AG04449 (cell line): ENCODE measurements at places on chromosomes 1 and 21.

DNA sequence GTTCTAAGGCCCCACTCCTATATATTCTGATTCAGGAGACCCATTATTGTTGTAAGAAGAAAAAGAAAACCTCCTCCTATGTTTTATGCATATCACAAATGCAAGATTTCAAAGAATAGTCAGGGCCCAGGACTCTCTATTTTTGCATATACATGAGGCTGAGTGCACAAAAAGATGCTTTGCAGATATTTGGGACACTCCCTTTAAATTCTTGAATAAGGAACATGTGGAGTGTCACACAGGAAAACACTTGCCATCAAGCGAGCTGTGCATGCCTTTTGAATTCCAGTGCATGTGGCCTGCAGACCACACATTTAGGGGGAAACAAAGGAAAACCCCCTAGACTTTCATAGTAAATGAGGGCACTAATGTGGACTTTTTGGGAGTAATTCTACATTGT, 5.6 kb downstream of the MAP3K7CL start:
- DNase-seq: no peak

DNA sequence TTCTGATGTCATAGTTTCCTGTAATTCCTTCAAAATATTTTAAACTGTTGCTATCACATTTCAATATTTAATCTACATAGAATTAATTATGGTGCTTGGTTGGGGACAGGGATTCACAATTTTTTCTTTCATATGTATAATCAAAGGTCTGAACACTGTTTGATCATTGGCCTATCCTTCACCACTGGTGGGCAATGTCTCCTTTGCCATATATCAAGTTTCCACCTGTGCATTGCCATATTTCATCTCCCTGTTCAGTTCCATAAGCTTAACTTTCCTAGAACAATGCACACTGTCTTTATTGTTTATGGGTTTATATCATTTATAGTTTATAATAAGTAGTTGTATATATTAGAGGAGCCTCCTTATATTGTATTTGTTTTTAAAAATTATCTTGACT, 374.9 kb upstream of the PTBP2 start:
- no peak for DNase-seq

- no peak for DNase-seq
Measured at GRCh38 chr1:93905051-93905450, 4.2 kb downstream of the GCLM start.

- no peak for DNase-seq
Measured at GRCh38 chr21:42595283-42596187, 57.9 kb upstream of the PDE9A start.

DNA sequence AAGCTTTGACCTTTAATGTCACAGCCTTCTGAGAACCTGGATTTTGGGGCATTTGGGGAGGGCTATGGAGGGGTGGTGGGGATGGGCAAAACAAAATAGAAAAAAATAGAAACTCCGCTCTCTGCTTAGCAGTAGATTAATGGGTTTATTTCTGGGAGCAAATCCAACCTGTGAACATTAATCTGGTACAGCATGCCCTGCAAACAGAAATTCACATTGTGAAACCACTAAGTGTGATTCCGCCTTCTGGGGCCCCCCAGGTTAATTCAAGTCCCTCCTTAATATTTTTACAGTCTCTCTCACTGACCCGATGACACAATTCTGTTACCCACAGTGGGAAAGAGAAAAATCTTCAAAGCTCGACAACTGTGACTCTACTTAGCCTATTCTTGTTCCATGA, 76.4 kb downstream of the TIAM1 start:
- DNase-seq: no peak

GRCh38 chr1:84493747-84494146, 12.4 kb upstream of the SPATA1 start:
- no peak for DNase-seq

DNA sequence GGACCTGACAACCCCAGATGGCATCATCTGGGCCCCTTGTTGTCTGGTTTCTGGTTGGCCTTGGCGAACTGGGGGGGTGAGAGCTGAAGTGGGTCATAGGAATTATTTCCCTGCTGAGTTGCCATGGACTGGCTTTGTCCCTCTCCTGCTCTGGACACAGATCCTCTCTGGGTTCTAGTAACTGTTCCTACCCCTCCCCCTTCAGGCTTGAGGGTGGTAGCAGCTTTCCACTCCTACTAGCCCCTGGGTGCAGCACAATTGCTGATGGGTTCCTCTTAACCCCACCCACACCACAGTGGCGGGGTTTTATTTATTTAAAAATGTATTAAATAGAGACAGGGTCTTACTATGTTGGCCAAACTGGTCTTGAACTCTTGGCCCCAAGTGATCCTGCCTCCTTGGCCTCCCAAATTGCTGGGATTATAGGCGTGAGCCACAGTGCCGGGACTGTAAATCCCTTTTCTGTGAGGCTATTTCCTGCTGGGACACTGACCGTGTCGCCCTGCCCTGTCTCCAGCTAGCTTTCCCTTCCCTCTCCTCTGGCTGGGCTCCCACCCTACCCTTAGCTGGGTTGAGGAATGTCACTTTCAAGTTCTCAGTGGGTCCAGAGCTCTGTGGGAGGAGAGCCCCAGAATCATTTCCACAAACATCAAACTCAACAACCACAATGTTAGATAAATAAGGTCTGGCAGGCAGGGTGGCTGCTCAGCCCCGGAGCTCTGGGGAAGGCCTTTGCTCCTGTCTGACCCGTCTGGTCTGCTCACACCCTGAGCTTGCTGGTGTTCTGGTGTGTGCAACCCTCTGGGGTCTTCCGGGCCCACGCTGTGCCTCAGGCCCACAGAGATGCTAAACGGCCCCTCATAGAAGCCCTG, 112.7 kb upstream of the WNT4 start:
- DNase-seq: no peak

- no peak for DNase-seq
Measured at GRCh38 chr1:23701996-23702395, 10.4 kb downstream of the RPL11 start.

- no peak for DNase-seq
Measured at GRCh38 chr1:227010645-227011044, 70.6 kb downstream of the COQ8A start.

DNA sequence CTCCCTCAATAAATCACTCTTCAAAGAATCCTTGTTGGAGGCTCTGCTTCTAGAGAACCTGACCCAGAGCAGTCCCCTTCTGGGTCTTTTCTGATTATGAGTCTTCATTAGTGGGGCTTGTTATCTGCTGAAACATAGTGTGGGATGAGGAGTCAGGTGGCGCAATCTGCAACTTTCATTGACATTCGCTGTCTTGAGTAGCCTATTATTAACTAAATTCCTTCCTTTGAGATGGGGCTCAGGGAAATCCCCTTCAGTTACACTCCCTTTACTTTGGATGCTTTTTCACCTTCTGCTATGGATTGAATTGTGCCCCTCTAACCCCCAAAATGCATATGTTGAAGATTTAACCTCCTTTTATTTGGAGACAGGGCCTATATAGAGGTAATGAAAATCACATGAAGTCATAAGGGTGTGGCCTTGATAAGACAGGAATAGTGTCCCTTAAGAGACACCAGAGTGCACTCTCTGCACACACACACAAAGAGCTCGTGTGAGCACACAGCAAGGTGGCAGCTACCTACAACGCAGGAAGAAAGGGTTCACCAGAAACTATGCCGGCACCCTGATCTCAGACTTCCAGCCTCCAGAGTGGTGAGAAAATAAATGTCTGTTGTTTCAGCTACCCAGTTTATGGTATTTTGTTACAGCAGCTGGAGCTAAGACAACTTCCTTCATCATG, 19.5 kb downstream of the DIO1 start:
- no peak for DNase-seq

GRCh38 chr1:153728305-153729066, 636 bp downstream of the INTS3 start:
- no peak for DNase-seq

DNA sequence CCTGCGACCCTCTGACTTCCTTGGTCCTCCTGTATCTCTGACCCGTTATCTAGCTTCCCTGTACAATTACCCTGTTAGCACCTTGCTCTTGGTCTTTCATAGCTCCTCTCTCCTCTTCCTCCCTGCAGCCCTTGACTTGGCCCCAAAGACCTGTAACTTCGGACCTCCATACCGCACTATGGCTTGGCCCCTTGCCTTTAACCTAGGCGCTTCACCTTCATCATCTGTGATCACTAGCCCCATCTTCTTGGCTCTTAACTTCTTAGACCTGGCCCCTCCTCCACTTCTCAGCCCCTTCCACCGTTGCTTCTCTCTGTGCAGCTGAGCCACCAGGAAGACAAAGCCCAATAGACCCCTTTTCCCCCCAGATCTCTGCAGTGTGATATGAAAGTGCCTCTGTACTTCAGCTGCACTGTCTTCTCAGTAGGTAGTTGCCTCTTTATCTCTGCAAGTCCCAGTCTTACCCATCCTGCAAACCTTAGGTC, 740 bp downstream of the ZNF691 start:
- no peak for DNase-seq

DNA sequence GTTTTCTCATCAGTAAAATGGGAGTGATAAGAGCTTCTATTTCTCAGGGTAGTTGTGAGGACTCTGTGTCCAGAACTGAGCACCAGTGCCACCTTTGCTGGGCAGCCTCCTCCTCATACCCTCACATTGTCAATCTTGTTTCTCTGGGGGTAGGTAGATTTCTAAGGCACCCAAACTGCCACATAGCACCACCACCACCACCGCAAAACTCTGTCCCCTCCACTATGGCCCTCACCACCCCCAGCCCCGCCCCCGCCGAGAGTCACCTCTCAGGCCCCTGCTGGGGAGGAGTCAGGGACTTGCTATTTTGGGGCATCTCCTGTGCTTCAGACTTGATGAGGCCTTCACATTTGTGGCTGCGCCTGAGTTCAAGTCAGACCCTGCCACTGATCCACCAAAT, 549.2 kb downstream of the PTPRU start:
- no peak for DNase-seq

GRCh38 chr1:37622131-37622530, 12.6 kb downstream of the RSPO1 start:
- DNase-seq: no peak

DNA sequence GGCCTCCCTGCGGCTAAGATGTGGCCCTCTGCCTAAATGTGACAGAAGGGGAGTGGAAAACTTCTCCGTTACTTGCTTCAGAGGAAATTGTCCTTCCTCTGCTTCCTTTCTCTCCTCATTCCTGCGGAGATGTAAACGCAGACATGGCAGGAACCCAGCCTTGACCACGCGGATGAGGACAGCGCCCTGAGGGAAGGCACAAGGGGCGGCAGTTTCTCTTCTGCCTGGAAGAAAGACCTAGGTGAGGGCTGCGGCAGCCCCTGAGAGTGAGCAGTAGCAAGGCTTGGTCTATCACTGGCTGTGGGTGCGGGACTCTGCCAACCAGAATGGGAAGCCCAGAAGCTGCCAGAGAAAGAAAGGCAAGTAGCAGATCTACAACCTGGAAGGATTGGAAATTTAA, 14.0 kb upstream of the CTPS1 start:
- DNase-seq: no peak

DNA sequence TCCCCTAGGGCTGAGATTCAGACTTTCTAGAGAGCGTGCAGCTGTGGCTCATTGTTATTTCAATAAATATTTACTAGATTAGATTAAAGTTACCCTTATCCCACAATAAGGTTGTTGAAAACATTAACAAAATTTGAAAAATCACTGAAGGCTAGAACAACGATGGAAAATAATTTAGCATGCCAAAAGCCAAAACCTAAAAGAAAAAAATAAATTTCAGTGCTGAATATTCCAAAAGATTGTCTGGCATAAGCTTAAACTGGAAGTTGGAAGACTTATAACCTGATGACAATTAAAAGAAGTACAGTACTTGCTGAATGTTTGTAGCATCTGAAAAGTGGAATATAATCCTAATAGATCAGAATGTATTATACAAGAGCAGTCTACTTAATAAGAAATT, 221.3 kb downstream of the USH2A start:
- no peak for DNase-seq

DNA sequence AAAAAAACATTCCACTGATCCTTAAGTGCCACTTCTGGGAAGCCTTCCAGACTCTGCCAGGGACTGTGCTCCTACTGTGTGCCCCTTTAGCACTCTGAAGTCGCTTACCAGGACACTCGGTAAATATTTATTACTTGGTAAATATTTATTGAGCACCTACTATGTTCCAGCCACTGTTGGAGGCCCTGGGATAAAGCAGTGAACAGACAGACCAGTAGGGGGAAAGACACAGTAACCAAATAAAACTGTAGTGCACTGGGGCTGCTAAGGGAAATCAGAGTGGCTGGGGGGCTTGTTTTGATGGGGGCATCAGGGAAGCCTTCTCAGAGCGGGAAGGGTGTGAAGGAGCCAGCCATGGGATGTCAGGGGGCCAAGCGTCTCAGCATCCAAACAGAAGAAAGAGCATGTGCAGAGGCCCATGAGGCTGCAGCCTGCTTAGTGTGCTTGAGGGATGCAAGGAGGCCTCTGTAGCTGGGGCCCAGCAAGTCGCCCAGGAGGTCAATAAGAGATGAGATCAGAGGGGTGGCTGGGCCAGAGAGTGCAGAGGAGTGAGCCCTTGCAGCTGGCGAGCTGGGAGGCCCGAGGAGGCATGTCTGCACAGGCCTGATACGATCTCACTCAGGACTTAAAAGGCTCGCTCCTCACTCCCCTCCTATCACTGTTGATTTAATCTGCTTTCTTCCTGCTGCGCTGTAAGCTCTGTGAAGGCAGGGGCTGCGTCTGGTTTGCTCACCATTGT, 28.6 kb downstream of the KAZN start:
- DNase-seq: no peak

DNA sequence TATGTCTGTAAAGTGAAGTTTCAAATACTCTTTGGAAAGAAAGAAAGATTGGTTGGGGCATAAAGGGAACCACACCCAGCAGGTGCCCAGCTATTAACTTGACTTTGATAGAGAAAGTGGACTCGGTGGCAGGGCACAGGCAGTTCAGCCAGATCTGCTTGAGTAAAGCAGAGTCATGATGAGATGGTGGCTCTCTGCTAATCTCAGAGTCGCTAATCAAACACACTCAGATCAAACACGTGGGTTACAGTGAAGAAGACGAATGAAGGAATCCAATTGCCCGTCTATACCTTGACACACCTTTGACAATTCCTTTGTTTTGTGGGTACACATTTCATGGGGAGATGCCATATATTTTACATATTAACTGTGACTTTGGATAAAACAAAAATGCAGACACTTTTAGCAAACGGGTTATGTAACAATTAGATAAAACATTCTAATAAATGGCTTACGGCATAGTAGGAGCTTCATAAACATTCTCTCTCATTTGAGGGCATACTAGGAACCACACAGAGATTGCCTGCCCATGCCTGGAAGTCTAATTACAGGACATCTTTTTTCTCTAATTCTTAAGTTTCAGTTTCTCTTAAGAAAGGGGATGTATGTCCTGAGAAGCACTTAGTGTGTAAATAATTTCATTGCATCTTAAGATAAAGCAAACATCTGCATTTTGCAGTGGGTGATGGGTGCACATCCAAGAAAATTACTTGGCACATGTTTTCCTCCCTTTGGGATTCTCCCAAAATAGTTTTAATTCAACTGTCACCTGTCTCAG, 7.2 kb downstream of the CBR1 start:
- no peak for DNase-seq

DNA sequence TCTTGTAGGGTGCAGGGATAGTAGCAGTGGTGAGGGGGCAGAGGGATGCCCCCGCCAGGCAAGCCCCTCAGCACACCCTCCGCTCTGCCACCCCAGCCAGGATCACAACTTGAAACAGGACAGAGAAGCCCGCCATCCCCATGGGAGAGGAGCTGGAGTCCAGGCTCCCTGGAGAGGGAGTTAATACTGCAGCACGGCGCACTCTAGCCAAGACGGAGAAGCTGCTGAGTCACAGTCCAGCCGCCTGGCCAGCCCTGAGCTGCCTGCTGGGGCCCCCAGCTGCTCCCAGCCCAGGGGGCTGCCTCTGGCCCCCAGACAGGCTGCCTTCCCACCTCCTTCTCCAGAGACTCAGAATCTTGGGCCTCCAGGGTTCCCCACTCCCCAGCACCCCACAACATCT, 87.2 kb downstream of the SYT2 start:
- no peak for DNase-seq

GRCh38 chr1:16380868-16381267, 13.8 kb downstream of the SZRD1 start:
- no peak for DNase-seq
